ENCODE measurements at places on chromosomes 6 and 20.

DNA sequence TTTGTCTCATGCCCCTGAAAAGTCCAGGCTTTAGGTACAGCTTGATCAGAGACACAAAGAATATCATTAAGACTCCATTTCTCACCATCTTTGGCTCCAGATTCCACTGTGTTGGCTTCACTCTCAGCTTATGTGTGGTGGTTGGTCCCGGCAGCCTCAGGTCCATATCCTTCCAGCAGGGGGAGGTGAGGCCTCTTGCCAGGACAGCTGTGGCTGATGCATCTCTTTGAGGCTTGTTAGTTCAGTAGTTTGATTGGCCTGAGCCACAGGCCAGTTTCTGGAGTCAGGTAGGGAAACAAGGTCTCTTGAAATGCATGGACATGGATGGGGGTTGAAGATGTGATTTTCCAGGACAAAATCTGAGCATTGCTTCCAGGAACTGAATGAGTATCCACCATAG, 62.4 kb downstream of the JAG1 start:
- no peak for DNase-seq

DNA sequence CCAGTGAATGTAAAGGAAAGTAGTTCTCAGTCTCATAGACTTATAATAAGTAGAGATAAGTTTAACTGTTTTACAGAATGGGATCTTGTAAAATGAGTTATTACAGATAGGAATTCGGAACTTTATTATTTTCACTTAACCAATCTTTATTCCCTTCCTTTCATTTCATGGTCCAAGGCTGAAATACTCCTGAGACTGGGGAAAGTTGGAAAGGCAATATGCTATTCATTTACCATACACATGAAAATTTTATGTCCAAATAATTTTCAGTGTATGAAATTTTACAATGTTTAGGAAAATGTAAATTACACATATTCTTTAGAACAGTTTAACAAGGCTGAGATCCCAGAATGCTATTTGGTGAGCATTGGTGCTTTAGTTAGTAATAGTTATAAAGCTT, 62.3 kb downstream of the HMGCLL1 start:
- DNase-seq: no peak

DNA sequence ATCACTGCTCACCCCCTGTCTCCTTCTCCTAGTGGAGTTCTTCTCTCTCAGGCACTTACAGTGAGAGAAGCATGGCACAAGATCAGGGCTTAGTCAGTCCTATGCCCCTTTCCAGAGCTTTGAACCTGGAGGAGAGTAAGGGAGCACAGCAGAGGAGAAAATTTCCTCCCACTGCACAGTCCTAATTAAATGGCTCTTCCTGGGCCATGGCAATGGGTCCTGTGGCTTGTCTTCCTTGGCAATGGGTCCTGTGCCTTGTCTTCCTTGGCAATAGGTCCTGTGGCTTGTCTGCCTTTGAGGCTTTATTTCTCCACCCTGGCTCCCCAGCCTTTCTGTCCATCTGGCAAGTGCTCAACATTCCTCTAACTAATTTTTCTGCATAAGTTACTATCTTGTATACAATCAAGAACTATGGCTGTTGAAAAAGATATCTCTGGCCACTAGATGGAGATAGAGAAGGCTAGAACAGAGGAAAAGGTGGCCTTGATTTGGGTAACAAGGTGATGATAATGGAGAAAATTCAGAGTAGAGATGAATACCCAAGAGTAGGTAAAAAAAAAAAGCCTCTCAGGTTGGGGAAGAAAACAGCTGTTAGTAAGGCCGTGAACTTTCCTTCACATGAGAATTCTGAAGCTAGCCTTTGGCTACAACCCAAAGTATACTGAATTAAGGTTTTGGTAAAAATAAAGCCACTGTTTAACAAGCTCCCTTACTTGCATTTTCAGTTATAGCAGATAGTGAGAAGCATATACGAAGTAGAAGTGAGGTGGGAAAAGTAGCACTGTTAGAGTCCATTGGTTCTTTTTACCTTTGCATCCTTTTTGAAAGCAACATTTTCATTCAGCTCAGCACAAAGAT, 504.9 kb downstream of the DOK5 start:
- no peak for DNase-seq

DNA sequence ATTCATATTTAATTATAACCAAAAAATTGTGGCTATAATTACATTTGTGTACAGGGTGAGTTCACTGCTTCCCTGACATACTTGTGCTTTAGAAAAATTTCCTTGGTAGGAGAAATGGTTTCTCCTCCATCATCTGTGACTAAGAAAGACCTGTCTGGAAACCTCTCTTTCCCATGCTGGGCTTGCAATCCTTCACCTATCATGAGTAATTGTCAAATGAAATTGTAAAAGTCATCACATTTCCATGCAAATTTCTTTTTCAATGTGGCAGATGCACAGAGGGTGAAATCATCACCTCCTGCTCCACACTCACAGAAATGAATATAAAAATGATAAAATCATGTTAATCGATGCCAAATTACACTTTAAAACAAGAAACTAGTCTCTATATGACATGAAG, 1.5 kb upstream of the SIRPB1 start:
- no peak for DNase-seq

DNA sequence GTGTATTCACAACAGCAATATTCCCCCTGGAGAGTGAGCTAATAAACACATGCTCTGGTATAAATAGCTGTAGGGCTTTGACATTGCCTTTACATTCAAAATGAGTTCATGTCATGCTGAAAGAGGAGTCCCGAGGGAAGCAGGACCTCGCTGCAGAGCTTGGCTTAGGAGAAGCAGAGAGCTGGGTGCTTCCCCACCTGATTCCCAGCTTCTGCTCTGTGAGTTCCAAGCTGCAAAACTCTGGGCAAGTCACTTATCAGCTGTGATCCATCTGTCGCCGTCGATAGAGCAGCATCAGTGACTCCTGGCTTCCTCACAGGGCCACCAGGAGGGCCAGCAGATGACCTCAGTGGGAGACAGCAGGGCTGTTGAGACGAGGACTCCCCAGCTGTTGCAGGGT, 241.8 kb downstream of the ANKRD60 start:
- DNase-seq: no peak

Measured in stimulated activated CD8-positive, alpha-beta memory T cell treated with anti-CD3 and anti-CD28 coated beads, Interleukin-12 subunit alpha, Interleukin-12 subunit beta, amount 100 ng/mL, for 4 hours (primary cell).